ENCODE measurements at places on chromosomes 3 and 15. TPM values are rescaled to one million over a fixed set of nuclear protein-coding genes. Genes with fewer than 3 reads are reported as not detected.

DNA sequence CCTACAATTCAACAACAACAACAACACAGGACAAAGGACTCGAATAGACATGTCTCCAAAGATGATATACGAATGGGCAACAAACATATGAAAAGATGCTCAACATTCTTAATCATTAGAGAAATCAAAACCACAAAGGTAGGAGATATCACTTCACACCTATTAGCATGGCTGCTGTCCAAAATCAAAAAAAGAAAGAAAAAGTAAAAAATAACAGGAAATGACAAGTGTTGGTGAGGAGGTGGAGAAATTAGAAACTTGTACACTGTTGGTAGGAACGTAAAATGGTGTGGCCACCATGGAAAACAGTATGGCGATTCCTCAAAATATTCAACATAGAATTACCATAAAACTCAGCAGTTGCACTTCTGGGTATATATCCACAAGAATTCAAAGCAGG is 312.3 kb upstream of the STT3B start:
- no peak overlapping the region for H3K4me3 ChIP-seq
- DNase-seq: no peak
- H3K36me3 ChIP-seq: no peaks in the 10 kb centered on the region

DNA sequence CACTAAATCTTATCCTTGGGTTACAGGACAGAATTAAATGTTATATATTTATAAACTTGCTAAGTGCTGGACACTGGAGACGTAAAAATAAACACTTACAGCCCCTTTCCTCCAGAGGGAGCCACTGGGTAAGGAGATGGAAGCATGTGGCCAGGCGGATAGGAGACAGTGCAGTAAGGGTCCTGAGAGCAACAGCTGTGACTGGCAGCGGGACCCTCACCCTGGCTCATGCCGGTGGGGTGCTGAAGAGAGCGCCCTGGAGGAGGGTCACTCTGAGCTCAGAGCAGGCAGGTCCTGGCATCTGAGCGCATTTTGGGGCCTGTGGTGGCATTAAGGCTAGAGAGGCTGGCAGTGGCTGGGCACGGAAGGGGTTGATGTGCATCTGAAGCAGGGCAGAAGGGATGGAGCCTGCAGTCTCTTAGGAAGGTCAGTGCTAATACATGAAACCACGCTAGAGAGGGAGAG is 16.0 kb downstream of the SEC61A1 start:
- no peak overlapping the region for H3K4me3 ChIP-seq
- H3K36me3 ChIP-seq: peaks cover 64% of the 10 kb centered on the region
- no peaks in the 10 kb centered on the region for H3K27me3 ChIP-seq
- peak; percentile 58 for DNase-seq
- no peaks in the 10 kb centered on the region for H3K4me1 ChIP-seq

DNA sequence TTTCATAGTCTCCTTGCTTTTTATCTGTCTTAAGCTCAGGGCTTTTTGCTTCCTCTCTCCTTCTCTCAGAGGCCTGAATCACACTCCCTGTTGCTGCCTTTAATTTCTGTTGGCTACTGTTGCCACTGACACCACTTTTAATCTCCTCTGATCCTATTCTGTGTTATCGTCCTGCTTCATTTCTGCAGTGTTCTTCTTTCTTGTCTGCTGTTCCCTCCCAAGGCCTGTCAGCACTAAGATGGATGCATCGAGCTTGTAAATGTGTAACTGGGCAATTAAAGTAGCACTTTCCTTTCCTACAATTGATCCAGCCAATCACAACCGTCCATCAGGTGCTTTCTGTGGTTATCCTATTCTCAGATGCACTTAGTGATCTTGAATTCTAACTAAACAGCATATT is 71.3 kb upstream of the VEPH1 start:
- DNase-seq: no peak
- no peaks in the 10 kb centered on the region for H3K27me3 ChIP-seq
- no peak overlapping the region for H3K4me3 ChIP-seq
- H3K4me1 ChIP-seq: peaks cover 5% of the 10 kb centered on the region
- H3K36me3 ChIP-seq: no peaks in the 10 kb centered on the region
- H3K27ac ChIP-seq: no peak overlapping the region

TMEM45A gene
- polyA plus RNA-seq: 96.3 TPM

- no peak overlapping the region for H3K4me3 ChIP-seq
- H3K36me3 ChIP-seq: no peaks in the 10 kb centered on the region
- H3K27ac ChIP-seq: no peak overlapping the region
- H3K4me1 ChIP-seq: peaks cover under 1% of the 10 kb centered on the region
These were observed 285.4 kb upstream of the UMPS start for GRCh38 chr3:124444896-124445295.

DNA sequence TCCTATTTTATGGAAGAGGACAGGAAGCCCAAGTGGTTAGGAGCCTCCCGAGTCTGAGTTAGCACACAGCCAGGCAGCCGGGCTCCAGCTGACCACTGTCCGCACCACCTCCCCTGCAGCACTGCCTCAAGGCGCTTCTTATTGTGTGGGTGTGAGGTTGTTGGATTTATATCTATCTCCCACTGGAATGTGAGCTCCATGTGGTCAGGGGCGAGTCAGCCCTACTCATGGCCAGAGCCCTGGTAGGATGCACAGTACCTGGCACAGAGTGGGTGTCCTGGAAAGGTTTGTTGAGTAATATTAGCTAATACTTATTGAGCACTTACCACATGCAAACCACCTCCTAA is 9.7 kb upstream of the FBLN2 start:
- no peaks in the 10 kb centered on the region for H3K27me3 ChIP-seq
- H3K27ac ChIP-seq: no peak overlapping the region
- no peak overlapping the region for H3K4me3 ChIP-seq
- peaks cover 4% of the 10 kb centered on the region for H3K4me1 ChIP-seq

- no peak for DNase-seq
- H3K4me3 ChIP-seq: no peak overlapping the region
- H3K27me3 ChIP-seq: no peaks in the 10 kb centered on the region
- H3K4me1 ChIP-seq: no peaks in the 10 kb centered on the region
- H3K36me3 ChIP-seq: no peaks in the 10 kb centered on the region
These were observed 303.6 kb downstream of the LSAMP start for GRCh38 chr3:116141724-116142123.

CD200R1 gene
- not detected for polyA plus RNA-seq
